ENCODE measurements at places on chromosomes 2 and 18.

GRCh38 chr2:195514365-195514764 lies 142.7 kb upstream of the SLC39A10 start:
- DNase-seq: no peak

GRCh38 chr18:79952996-79953559 lies 1.6 kb upstream of the SLC66A2 start:
- DNase-seq: no peak

DNA sequence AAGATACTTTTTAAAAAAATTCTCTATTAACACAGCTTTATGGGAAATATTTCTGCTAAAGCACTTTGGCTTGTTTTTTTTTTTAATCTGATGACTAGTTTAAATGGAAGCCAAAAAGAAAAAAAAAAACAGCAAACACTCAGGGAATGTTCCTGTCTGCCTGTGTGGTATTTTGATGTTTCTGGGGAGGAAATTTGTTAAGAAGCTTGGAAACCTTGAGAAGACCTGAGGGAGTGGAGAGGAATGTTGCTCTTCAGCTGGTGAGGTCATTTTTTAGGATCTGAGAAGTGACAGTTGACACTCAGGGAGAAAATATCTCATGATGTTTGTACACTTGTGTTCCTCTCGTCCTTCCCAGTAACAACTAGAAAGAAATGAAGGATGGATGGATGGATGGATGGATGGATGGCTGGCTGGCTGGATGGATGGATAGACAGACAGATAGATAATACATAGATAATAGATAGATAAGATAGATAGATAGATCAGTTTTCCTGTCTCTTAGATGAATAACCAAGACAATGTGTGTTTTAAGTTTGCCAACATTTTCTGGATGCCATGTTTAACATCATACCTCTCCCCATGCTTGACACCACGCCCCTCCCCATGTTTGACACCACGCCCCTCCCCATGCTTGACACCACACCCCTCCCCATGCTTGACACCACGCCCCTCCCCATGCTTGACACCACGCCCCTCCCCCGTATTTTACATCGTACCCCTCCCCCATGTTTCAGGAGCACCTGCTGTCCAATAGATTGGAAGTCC lies 84.8 kb downstream of the CTIF start:
- peak; percentile 37 for DNase-seq

DNA sequence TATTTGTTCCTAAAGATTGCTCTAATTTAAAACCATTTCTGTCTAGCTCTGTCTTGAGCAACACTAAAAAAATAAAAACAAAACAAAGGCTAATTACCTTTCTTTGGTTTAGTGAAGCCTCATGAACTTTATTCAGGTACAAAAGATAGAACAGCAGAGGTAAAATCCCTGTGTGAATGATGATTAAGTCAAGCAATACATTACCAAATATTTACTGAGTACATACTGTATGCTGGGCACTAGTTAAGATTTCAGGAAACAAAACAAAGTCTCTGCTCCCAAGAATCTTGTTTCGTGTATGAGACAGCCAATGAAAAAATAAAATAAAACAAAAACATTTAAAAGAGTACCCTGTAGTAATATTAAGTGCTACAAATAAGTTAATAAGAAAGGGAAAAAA lies 257.5 kb downstream of the RND3 start:
- DNase-seq: no peak

DNA sequence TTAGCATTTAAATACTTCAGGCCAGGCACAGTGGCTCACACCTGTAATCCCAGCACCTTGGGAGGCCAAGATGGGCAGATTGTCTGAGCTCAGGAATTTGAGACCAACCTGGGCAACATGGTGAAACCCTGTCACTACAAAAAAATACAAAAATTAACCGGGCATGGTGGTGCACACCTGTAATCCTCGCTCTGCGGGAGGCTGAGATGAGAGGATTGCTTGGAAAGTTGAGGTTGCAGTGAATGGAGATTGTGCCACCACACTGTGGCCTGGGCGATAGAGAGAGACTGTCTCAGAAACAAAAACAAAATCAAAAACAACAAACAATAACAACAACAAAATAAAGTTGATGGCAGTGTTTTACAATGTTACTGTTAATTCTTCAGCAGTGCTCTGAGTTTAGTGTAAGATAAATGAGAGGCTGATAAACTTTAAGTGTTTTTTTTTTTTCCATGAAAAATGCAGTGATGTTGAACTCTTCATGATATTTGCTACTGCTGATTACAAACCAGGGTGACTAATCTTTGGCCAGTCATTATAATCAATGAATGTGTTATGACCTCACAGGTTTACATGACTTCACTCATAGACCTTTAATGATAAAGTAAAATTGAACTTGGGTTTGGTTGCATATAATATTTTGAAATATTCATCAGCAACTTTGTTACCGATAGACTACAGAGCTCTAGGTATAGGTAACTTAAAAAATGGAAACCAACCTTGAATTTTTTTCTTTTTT lies 2.5 kb downstream of the ITGAV start:
- DNase-seq: no peak

GRCh38 chr2:64298161-64298560 lies 153.9 kb upstream of the PELI1 start:
- no peak for DNase-seq

DNA sequence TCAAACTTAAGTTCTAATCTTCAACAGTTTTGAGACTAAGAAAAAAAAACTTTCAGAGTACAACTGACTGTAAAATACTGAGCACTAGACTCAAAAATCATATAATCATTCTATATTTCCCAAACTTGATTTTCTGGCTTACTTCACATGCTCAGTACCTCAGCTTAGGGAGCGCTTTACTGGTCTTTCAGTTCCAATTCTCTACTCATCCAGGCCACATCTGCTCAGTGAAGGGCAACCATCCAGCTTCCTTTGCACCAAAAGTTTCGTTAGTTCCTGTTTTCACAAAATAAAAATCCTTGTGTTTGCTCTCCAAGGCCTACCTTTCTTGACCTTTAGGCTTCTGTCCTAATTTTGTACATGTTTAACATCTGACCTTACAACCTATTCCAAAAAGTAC lies 287.6 kb upstream of the LRRTM1 start:
- no peak for DNase-seq

DNA sequence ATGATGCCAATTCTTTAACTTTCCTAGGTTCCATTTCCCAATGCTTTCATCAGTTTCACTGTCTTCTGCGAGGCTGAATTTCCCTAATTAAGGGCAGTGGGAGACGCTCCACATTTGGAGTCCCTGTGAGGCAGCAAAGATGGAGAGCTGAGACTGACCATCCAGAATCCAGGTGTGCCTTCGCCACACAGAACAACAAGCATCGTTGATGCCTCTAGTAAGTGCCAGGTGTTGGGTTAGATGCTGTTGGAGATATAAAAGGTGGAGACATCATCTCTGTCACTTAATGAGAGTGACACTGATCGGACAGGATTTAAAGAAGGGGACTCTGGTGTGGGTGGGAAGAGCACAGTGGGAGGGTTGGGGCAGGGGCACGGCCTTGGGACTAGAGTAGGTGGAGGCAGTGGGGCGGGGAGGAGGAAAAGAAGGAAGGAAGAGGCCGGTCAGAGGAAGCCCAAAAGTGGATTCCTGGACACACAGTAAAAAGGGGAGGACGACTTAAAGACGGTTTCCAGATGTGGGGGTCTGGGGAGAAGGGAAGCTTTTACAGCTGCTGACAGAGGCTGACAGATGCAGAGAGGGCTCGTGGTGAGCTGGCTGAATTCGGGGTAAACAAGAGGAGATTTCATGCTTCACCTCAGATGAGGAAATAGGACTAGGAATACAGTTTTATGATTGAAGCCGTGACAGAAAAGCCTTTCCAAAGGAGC lies 113.0 kb downstream of the BCL2 start:
- DNase-seq: no peak

GRCh38 chr18:44859751-44860439 lies 179.2 kb downstream of the SETBP1 start:
- DNase-seq: no peak

DNA sequence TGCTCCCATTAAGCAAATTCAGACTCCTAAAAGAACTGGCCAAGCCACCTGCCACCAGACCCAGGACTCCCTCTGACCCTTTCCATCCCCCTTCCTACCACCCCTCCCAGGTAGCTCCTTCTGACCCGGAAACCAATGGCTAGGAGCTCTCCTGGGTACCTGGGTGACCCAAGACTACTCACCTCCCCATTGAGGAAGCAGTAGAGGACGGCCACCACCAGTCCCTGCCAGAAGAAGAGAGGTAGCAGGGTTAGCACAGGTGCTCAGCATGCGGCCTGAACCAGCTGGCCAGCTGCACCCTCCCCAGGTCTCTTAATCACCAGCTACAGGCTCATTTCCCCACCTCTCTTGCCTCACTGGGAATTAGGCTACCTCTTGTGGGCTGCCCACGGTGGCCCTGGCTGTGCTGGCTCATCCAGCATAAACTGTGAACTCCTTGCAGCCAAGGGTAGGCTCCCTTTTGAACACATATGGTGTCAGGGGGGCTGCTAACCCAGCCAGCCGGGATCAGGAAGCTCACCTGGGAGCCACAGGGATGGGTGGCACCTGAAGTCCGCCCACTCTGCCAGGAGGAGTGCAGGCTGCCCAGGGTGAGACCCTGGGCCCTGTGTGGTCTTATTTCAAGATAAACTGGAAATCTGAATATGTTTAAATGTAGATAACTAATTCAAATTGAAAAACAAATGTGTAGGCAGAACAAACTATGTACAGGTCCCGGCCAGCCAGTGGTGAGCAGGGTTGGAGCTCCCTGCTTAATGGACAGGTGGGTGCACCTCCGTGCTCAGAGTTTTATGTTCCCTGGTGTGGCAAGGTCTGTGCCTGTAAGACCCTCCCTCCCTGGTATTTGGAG lies 9.9 kb downstream of the TMEM37 start:
- no peak for DNase-seq

GRCh38 chr2:157887946-157888345 lies 11.8 kb upstream of the ACVR1 start:
- no peak for DNase-seq

- no peak for DNase-seq
These were observed 53.7 kb downstream of the THUMPD2 start for GRCh38 chr2:39725401-39725800.

GRCh38 chr2:183438541-183438940 lies 314.3 kb downstream of the NUP35 start:
- no peak for DNase-seq

DNA sequence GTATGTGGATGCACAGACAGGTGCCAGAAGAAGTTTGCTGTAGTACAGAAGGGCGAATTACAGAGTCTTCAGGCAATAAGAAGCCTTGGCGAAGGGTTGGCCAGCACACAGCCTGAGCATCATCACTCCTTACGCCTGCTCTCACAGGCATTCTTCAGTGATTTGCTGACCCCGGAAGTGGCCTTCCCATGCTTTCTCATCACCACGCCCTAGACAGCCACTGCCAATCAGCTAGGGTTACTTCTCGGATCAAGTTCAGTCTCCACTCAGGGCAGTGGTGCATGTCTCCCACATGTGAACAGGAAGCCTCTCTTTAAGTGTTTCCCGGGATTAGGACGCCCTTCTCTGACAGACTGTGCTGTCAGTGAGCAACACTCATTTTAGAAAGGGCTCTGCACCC lies 81.8 kb downstream of the C1QL2 start:
- no peak for DNase-seq

GRCh38 chr18:32337821-32338220 lies 132.9 kb downstream of the GAREM1 start:
- no peak for DNase-seq

- DNase-seq: no peak
These were observed 136.2 kb downstream of the DIS3L2 start for GRCh38 chr2:232097758-232098157.

GRCh38 chr2:127623388-127624319 lies 22.3 kb upstream of the GPR17 start:
- no peak for DNase-seq

GRCh38 chr2:235088496-235088921 lies 136.7 kb downstream of the SH3BP4 start:
- no peak for DNase-seq

GRCh38 chr2:98043101-98043500 lies 43.9 kb upstream of the VWA3B start:
- no peak for DNase-seq

DNA sequence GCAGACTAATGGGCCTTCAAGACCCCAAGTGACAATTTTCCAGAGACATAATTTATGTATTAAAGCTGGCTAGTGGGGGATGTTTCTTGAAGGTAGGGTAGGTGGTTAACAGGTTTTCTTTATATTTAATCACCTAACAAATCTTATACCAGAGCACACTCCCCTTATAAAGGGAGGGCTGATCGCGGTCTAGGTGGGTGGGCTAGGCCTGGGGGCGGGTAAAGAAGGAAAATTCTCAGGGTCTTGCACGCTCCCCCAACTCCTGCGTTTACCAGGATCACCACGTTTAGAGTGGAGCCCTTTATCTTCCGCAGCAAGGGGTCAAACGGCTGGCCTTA lies 19.9 kb upstream of the CXXC1 start:
- DNase-seq: no peak

- DNase-seq: no peak
These were observed 40.8 kb downstream of the DSEL start for GRCh38 chr18:67475673-67476072.

GRCh38 chr2:163733956-163734355 lies 1.9 kb downstream of the FIGN start:
- no peak for DNase-seq

DNA sequence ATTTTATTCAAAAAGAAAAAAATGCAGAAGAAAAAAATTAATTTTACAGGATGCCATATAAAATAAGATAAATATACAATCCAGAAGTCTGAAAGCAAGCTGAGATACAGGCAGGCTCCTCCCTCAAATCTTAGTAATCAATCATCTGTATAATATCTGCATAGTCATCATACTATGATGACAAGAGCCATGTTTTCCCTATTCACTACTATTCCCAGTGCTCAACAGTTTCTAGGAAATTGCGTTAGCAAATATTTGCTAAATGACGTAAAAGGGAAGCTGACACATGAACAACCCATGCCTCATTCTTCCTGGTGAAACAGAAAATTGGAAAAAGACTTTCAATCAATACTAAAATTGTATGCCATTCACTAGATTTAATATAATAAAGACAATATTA lies 793.2 kb downstream of the SUCLG1 start:
- DNase-seq: no peak

DNA sequence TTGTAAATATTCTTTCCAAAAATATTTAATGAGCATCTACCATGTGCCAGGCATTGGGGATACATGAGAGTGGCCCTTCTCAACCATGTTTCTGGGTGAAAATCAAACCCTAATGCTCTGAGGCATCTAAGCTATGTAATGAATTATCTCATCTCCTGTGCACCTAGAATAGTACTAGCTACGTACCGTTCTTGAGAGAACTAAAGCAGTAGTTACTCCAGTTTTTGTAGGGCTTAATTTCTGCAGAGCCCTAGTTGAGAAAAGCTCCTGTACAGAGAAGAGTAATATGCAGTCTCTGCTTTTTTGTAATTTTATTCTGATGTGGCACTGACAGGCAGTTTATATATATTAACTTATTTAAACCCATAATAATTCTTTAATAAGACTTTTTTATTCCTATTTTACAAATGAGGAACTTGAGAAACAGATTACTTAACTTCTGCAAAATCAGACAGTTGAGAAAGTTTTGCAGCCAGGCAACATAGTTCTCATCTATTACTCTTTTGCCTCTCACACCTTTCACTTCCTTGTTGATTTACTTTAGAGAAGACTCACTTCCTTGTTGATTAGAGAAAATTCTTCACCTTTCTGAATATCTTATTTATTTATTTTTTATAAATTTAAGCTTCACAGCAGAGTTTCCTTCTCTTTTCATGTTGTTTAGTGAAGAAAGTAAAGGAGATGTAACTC lies 3.1 kb downstream of the SPOPL start:
- no peak for DNase-seq

GRCh38 chr2:241760301-241760771 lies 16.3 kb upstream of the GAL3ST2 start:
- DNase-seq: no peak
